ENCODE measurements at places on chromosomes 16 and 17.
A peak's percentile ranks its signal among the peaks of the same experiment; 100 is the strongest.

- no peak for DNase-seq
Measured at GRCh38 chr17:46163316-46163715, 29.9 kb downstream of the KANSL1 start.

DNA sequence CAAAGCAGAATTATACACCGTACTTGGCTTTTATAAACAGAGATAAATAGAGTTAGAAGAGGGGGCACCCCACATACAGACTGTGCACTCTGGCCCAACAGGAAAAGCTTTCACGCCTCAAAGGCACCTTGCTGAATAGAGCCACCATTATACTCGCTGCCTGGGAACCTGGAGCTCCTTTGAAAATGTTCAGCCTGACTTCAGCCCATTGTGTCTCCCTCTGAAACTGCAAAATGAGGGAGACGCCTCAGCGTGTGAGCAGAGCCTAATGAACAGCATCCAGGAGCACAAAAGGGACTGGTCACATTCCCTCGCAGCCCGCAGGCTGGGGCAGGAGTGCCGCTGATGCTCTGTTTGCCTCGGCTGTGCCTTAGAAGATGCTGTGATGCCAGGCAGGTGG is 46.3 kb downstream of the ABCC12 start:
- DNase-seq, result no peak

DNA sequence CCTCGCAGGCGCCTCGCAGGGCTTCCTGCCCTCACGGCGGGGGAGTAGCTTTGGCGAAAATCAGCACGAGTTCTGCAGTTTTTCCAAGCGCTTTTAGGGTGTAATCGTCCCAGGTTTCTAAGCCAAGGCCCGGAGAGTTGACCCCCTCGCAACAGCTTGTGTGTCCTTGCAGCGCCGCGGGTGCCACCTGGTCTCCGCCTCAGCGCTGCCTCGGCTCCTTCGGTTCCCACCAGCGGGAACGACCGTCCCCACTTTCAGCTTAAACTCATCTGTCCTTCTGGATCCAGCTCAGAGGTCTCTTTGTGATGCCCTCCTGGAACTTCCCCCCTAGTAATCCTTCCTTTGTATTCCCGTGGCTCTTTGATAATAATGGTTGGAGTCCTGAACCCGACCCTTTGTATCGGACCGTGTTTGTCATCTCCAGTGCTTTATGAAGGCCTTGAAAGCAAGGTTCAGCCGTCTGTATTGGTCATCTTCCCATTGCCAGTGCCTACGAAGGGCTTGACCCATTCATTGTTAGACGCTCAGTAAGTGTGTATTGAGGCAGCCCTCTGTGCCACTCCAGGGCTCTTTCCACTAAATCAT is 858 bp upstream of the SMARCE1 start:
- DNase-seq, result no peak

DNA sequence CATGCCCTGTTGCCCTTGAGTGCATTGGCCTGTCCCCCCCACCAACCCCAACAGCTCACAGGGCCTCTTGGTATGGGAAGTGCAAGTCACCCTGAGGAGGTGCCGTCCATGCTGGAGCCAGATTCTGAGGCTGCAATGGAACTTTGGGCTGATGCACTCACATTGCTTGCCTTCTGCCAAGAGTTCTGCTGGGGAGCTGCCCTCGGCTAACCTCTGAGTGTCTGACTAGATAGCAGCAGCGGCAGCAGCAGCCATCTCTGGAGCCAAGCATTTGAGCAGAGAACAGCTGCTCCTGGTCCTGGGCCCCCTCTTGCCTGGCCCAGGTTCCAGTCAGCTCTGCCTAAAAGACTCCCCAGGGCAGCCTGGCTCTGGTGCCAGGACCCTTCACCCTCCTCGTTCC is 61.5 kb downstream of the GNAO1 start:
- DNase-seq, result no peak

DNA sequence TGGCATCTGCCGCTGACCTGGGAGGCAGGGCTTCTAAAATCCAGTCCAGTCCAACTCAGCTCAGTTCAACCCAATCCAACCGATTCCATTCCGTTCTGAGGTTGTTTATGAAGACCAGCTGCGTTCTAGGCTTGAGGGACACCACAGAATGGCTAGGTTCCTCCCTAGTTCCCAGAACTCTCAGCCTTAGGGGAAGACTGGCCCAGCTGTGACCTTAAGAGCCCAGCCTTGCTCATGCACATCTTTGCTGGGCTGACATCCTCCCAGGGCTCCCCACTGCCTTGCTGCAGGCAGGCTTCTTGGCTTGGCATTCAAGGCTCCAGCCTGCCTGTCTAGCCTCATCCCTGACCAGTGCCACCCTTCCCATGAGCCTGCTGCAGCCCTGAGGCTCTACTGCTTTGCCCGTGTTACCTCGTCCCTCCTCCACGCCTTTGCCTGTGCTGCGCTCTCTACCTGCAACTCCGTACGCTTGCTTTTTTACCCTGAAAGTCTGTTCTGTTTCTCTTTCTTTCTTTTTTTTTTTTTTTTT is 7.9 kb downstream of the SLC12A3 start:
- no peak for DNase-seq

GRCh38 chr17:10737168-10737622 is 7.4 kb upstream of the TMEM220 start:
- DNase-seq, result peak; percentile 88

DNA sequence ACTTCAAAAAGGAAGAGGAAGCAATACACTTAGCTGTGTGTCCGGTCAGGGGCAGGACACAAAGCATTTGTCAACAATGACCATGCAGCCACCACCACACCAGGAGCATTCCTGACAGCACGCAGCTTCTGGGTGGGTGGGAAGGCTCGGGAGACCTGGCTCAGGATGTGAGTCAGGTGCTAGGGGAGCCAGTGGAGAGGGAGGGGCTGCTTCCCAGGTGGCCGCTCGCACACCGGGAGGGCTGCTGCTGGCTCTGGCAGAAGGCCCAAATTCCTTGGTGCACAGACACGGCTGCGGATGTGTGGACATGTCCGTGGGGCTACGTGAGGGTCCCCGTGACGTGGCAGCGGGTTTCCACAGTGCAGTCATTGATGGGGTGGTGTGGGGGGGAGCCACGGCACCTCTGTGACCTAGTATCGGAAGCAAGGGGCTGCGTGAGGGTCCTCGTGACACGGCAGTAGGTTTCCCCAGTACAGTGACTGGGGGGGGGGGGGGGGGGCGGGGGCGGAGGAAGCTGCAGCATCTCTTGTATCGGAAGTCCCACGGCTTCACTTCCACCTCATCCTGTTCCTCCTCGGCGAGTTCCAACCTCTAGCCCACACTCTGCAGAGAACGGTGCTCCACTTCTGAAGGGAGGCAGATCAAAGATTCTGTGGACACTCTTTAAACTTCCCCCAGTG is 112.8 kb downstream of the ZNF778 start:
- DNase-seq, result no peak

- no peak for DNase-seq
Measured at GRCh38 chr17:1521086-1521640, 4.8 kb upstream of the INPP5K start.

DNA sequence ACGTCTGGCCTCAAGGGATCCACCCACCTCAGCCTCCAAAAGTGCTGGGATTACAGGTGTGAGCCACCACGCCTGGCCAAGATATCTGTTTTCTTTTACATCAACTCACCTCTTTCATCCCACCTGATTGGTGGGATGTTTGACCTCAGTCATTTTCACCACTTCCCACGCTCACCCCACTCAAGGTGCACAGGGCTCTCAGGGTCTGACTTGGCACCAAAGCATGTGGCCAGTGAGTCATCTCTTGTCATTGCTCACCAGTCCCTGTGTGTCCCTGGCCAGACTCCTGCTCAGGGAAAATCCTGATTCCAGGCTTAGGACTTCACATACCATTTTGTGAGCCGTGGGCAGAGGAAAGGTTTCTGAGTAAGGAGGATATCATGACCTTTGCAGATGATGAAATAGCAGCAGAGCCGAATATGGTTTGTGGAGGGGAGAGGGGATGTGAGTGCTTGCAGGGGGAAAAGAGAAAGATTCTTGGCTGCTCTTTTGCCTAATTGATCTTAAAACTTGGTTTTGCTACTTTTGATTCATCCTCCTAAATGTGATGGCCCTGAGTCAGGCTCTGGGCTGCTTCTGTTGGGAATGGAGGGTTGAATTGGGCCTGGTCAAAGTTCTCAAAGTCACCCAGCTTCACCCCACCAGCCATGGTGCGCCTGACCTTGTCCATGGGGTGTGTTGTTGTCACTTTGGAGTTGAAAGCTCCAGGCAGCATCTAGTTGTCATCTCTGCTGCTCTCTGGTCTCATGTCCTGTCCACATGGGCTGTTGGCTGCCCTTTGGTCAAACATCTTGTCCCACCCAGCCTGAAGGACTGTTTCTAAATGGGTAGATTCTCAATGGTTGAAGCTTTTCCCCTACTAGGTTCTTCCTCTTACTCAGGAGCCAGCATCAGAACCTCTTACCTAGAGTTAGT is 6.0 kb upstream of the KCNH6 start:
- DNase-seq, result no peak

DNA sequence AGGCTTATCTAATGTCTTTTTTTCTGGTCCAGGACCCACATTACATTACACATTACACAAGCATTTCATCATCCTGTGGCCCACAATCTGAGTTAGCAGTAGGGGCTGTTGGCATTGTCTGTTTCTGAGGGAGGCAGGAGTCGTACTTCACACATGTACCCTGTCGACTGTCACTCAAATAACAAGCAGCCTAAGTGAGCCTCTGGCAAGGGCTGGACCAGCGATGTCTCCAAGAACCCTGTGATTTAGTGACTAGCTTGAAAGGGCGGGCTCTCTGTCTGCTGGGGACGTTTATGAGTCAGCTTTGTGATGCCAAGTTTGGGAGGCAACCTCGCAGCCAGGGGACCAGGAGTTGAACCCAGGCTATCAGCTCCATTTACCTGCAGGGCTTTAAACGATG is 251.4 kb downstream of the HS3ST3B1 start:
- DNase-seq, result no peak

Measured in vagina (tissue), 2 donors.